ENCODE measurements at places on chromosomes 16 and 17.

GRCh38 chr17:35523296-35523695 lies 14.2 kb downstream of the SLFN12L start:
- no peak for DNase-seq
- H3K27me3 ChIP-seq, result peaks cover 81% of the 10 kb centered on the region
- H3K27ac ChIP-seq, result no peak overlapping the region
- H3K36me3 ChIP-seq, result no peaks in the 10 kb centered on the region
- no peaks in the 10 kb centered on the region for H3K4me1 ChIP-seq

DNA sequence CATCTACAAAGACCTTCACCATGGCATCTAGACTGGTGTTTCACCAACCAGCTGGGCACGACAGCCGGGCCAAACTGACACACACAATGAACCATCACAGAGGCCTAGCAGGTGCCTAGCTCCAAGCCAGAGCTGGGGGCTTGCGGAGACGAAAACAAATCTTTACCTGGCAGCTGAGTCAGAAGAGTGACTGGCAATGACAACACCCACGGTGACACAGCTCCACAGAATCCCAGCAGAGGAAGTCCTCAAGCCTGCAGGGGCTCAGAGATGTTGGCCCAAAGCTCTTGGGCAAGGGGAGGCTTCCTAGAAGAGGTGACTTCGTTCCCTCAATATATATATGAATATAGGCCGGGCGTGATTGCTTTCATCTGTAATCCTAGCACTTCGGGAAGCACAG lies 5.1 kb downstream of the MMP25 start:
- H3K27ac ChIP-seq, result no peak overlapping the region
- peaks cover 6% of the 10 kb centered on the region for H3K36me3 ChIP-seq
- peaks cover 52% of the 10 kb centered on the region for H3K27me3 ChIP-seq
- H3K4me3 ChIP-seq, result no peak overlapping the region
- DNase-seq, result no peak

DNA sequence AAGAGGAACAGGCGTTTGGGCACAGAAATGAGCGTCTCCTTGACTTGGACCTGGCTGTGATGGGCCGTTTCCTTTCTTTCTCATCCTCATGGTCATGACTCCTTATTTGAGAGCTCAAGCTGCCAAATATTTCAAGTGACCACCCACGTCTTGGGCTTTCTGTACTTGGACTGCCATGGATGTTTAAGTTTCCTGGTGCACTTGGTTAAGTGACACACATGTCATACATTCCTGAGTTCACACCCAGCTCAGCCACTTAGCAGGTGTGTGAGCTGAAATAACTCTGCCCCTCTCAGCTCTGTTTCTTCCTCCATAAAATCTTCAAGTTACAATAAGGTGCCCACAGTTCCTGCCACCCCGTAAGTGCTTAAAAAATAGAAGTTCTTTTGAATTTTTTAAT lies 114.5 kb downstream of the CLEC16A start:
- no peak for DNase-seq
- no peak overlapping the region for H3K4me3 ChIP-seq
- H3K4me1 ChIP-seq, result no peaks in the 10 kb centered on the region
- no peak overlapping the region for H3K27ac ChIP-seq
- peaks cover 18% of the 10 kb centered on the region for H3K36me3 ChIP-seq
- no peaks in the 10 kb centered on the region for H3K27me3 ChIP-seq

DNA sequence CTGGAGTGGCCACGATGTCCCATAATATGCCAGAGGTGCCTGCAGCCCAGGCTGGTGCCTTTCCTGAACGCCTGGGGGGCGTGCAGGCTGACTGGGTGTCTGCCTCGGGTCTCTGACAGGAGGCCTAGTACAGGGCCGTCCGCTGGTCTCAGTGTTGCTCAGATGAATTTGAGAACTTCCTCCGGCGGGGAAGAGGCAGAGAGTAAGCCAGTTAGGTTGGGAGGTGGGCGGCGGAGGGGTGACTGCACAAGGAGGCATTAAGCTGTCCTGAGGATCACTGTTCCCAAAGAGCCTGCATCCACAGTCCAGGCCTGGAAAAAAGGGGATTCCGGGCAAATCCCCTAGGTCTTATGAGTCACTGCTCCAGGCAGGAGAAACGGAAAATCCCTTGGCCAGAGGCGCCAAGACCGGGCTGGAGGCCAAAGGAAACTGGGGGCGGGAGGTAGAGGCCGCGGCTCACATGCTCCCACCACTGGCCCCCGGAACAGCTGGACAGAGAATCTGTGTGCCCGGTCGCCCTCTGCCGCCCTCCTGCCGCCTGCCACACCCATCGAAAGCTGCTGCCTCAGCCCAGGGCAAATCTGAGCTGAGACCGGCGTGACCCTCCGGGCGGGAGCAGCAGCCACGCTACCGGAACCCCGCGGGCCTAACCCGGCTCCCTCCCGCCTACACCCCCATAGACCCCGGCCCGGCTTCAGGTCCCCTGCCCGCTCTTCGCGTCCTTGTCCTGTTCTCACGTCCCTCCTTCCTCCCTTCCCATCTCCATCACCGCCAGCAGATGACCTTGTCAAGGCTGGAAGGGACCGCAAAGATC lies 1.2 kb downstream of the TRIM47 start:
- DNase-seq, result peak; percentile 70
- H3K4me3 ChIP-seq, result peak overlapping the region; percentile 64
- no peaks in the 10 kb centered on the region for H3K36me3 ChIP-seq

- peaks cover 31% of the 10 kb centered on the region for H3K36me3 ChIP-seq
- no peak for DNase-seq
- no peaks in the 10 kb centered on the region for H3K4me1 ChIP-seq
- no peak overlapping the region for H3K27ac ChIP-seq
Observed at GRCh38 chr16:84068783-84069462, 26.3 kb upstream of the SLC38A8 start.

Measured in mesothelial cell of epicardium (in vitro differentiated cells).